ENCODE measurements at places on chromosomes 2 and 18.

DNA sequence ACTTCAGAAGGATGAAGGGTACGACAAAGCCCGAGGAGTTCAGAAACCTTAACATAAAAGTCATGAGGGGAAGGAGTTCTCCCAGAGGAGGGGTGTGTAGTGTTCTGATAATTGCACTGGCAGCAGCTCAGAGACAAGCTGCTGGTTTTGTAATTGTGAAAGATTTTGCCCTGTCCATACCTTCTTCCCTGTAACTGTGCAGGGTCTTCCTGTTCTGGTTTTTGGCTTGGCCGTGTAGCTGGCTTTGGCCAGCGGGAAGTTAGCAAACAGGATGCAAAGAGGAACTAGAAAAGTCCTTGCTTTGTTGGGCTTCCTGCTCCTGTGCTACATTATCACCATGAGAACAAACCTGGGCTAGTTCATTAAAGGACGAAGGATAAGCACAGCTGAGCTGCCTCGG lies 160.8 kb downstream of the LPIN1 start:
- no peak for DNase-seq

DNA sequence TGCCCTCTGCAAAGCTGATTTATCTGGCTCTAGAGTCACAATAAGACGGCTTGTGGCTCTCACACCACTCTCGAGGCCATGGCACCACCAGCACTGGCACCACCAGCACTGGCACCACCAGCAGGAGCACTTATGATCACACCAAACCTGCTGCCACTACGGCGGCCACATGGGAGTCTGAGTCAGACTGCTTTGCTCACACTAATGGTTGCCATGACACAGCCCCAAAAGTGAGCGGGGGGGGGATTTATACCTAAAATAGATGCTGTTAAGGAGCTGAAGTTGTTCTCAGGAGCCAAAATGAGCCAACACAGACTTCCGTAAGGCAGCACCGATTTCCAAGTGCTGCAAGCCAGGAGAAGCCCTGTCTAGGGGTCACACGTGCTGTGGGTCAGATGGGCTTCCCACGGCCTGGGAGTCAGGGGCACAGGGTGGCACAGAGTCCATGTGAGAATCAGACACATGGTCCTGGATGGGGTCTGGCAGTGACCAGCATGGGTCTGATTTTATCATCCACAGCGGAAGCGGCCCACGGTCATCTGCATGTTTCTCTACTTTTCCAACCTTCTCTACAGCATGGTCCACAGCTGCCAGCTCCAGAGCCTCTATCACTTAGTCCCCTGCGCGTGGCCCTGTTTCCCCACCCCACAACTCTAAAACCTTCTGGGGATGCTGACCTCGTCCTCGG lies 16.7 kb downstream of the DNMT3A start:
- DNase-seq, result peak; percentile 72

GRCh38 chr2:127233710-127234109 lies 13.6 kb upstream of the CYP27C1 start:
- DNase-seq, result no peak

GRCh38 chr2:628651-629050 lies 48.6 kb downstream of the TMEM18 start:
- no peak for DNase-seq

DNA sequence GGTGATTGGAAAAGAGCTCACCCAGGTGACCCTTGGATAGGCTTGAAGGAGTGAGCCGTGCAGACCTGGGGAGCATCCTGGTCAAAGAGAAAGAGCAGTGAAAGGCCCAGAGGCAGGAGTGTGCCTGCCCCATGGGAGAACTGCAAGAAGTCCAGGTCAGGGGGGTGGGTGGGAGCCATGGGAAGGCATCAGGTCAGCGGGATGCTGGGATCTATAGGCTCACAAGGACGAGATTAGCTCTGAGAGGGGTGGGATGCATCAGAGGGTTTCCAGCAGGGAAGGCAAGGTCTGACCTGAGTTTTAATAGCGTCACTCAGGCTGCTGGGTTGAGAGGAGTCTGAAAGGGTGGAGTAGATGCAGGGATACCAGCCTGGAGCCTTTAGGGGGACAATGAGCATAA lies 158.6 kb downstream of the SMAD7 start:
- no peak for DNase-seq
